ENCODE measurements at places on chromosomes 3 and 15.

GRCh38 chr15:38351466-38351865, 98.8 kb downstream of the SPRED1 start:
- no peak for DNase-seq

- DNase-seq = no peak
Measured at GRCh38 chr3:9047452-9048346, 84.4 kb upstream of the RAD18 start.

DNA sequence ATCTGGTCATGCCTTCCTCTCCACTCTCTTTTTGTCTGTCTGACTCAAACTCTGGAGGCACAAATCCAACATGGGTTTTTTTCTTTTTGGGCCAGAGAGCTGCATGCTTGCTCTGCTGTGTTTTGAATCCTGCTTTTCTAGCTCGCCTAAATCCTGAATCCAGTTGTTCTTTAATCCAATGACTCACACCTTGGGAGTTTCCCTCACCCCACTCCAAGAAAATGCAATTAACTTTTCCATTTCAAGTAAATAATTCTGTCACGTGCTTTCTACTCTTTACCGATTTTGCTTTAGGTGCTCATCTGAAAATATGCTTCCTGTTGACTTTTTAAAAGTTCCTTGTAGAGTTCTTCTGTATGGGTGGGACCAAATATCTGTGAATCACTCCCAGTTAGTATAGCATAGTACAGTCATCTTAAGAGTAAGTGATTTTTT, 47.6 kb downstream of the SLMAP start:
- DNase-seq = peak; percentile 94

DNA sequence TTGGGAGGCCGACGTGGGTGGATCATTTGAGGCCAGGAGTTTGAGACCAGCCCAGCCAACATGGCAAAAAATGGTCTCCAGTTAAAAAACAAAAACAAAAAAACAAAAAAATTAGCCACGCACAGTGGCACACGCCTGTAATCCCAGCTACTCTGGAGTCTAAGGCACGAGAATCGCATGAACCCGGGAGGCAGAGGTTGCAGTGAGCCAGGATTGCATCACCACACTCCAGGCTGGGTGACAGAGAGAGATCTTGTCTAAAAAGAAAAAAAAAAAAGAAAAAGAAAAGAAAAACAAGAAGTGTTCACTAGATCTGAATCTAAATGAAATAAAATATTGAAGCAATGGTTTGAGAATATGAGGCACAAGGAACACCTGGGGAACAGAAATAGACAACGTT, 36.7 kb downstream of the SLC9A9 start:
- no peak for DNase-seq

- DNase-seq = no peak
Measured at GRCh38 chr15:72861354-72861910, 77.9 kb upstream of the ADPGK start.

DNA sequence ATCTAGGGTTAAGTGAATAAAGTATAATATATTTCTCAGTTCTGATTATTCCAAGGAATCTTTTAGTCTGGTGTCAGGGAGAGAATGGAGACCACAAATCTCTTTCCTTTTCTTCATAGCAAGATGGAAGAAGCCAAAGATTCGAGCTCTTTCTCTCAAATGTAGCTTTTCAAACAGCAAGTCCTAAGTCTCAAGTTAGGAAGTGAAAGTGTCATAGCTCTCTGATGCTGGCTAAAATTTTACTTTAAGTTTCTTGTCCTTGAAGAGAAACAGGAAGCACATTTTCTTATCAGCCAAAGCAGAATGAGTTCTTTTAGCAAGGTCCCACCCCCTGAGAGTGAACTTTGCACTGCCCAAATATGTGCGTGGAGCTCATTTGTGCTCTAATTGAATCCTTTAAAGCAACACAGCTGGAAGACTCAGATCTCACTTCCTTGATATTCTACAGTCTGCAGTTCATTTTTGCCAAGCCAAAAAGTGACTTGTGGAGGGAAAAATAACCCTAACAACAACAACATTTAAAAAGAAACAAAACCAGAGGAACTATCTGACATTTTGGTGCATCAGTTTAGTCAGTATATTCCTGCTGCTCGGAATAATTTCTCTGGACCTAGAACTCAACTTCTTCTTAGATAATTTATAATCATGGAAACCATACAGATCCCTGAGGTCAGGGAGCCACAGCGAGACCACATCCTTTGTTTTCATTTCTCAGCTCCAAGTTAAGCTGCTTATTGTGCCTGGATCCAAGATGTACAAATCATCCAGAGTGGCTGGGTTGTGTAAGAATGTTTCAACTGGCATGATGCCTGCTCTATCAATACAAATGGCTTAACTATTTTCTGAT, 238.7 kb upstream of the P2RY1 start:
- DNase-seq = peak; percentile 56

- DNase-seq = peak; percentile 6
Measured at GRCh38 chr3:72791161-72791560, 57.1 kb downstream of the SHQ1 start.

GRCh38 chr15:63778800-63779199, 54.9 kb downstream of the HERC1 start:
- no peak for DNase-seq

DNA sequence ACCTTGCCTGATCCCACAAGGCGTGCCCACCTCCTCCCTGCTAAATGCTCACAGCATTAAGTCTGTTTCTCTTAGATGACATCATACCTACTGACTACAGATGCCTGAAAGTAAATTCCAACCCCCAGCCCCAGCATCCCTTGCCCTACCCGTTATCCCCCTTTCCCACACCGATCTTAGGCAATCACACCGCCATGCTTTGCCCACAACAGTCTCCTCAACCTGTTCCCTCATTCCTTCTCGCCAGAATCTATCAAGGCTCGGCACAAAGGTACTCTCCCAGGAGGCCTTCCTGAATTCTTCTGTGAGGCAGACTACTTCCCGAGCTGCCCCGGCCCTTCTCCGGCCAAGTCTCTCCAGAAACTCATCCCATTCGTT, 789 bp upstream of the SEC61A1 start:
- no peak for DNase-seq
